ENCODE measurements at places on chromosomes 6 and 20. TPM values are rescaled to one million over a fixed set of nuclear protein-coding genes. Genes with fewer than 3 reads are reported as not detected.

GRCh38 chr6:13952101-13952500 is 27.3 kb downstream of the RNF182 start:
- DNase-seq, result no peak

GRCh38 chr6:22141241-22141745 is 155.5 kb downstream of the PRL start:
- no peak for DNase-seq

GRCh38 chr20:52372169-52372568 is 180.6 kb upstream of the ZFP64 start:
- DNase-seq, result no peak

DNA sequence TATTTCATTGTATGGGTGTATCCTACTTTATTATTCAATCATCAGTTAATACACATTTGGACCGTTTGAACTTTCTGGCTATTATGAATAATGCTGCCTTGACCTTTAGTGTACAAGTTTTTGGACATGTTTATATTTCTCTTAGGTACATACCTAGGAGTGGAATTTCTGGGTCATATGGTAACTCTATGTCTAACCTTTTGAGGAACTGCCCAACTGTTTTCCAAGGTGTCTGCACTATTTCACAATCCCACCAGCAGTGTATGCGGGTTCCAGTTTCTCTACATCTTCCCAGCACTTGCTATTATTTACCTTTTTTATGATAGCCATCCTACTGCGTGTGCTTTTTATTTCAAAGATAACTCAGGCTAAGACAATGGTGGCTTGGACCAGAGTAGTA is 14.3 kb upstream of the SLC13A3 start:
- no peak for DNase-seq

DNA sequence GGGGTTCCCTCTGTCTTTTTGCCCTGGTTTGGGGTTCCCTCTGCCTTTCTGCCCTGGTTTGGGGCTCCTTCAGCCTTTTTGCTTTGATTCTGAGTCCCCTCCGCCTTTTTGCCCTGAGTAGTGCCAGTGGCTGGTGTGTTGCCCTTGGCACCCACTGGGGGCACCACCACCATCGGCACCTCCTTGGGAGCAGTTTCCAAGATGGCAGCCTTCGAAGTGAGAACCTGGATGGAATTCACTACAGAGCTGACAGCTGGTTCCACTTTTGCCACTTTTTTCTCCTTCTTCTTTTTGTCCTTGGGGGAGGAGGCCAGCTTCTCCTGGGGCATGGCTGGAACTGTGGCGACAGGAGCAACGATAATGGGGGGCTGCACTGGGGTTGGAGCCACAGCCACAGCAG is 22.2 kb downstream of the RRBP1 start:
- DNase-seq, result no peak

GRCh38 chr6:45512717-45513116 is 135.0 kb upstream of the SUPT3H start:
- no peak for DNase-seq

- no peak for DNase-seq
Measured at GRCh38 chr6:14597090-14597489, 479.5 kb downstream of the CD83 start.

- no peak for DNase-seq
Measured at GRCh38 chr6:41615311-41615710, 23.0 kb upstream of the MDFI start.

GRCh38 chr6:93785694-93786030 is 366.3 kb upstream of the EPHA7 start:
- no peak for DNase-seq

- no peak for DNase-seq
Measured at GRCh38 chr6:160899671-160900430, 91.7 kb upstream of the MAP3K4 start.

DNA sequence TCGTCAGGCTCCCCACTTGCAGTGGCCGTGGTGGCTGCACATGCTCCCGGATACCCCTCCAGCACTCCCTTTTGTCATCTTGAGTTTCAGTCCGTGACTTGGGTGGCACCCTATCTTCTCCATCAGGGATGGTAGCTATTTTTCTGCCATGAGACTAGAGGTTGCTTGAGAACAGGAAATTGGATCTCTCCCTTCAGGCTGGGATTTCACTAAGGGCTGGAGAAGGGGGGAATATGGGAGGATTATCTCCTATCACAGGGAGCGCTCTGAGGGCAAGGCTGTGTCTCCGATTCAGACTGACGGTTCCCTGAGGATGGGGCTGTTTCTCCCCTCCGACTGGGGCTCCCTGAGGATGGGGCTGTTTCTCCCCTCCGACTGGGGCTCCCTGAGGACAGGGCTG is 123.1 kb downstream of the MRPL14 start:
- no peak for DNase-seq

TMC2 gene
- not detected for total RNA-seq

BTN1A1 gene
- total RNA-seq, result not detected
